ENCODE measurements at places on chromosomes 12 and 14. TPM values are rescaled to one million over a fixed set of nuclear protein-coding genes. Genes with fewer than 3 reads are reported as not detected.
A peak's percentile ranks its signal among the peaks of the same experiment; 100 is the strongest.

- peaks cover 48% of the 10 kb centered on the region for H3K4me1 ChIP-seq
- no peak overlapping the region for H3K4me3 ChIP-seq
- no peaks in the 10 kb centered on the region for H3K27me3 ChIP-seq
Measured at GRCh38 chr14:90505531-90505930, 108.7 kb downstream of the CALM1 start.

DNA sequence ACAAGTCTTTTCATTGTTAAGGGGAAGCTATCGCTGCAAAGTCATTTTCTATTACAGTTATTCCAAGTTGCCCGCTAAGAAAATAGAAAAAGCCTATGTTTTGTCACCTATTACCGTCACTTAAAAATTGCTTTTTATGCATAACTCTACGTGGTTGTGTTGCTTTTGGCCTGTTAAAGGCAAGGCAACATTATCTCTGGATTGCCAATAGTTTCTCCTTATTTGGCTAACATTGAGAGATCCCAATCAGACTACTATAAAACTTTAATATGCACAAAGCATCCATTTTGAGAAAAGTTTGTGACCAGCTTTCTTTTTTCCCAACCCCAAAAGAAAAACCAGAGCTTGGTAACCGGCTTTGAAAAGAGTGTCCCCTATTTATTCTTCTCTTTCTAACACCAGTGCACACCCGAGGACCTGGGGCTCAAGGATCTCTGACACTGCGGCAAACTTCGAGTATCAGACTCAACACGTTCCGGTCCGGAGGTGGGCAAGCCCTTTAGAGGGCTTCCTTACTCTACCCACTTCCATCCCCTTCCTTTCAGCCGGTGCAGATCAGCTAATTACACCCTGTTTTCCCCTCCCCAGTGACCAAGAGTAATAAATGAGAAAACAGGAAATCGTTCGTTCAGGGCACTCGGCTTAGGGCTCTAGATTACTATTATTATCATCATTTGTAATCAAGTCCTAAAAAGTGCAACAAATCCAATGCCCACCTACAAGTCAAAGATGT, 1.2 kb downstream of the PPP1R12A start:
- DNase-seq = no peak
- no peaks in the 10 kb centered on the region for H3K27me3 ChIP-seq
- peaks cover 28% of the 10 kb centered on the region for H3K4me1 ChIP-seq
- no peaks in the 10 kb centered on the region for H3K36me3 ChIP-seq
- peak overlapping the region; percentile 53 for H3K4me3 ChIP-seq

- no peaks in the 10 kb centered on the region for H3K27me3 ChIP-seq
- H3K27ac ChIP-seq = no peak overlapping the region
- no peak overlapping the region for H3K4me3 ChIP-seq
- no peaks in the 10 kb centered on the region for H3K4me1 ChIP-seq
Measured at GRCh38 chr12:127334365-127334764, 932.6 kb upstream of the TMEM132C start.

The MYF5 gene
- not detected for total RNA-seq
